Stimulated activated CD4-positive, alpha-beta T cell treated with anti-CD3 and anti-CD28 coated beads, Interleukin-2, amount 100 ng/mL, for 24 hours (primary cell): ENCODE measurements at places on chromosomes 7 and 10.
A peak's percentile ranks its signal among the peaks of the same experiment; 100 is the strongest.

GRCh38 chr10:102645388-102645740 is 1.1 kb downstream of the TRIM8 start:
- DNase-seq = peak; percentile 51

- DNase-seq = no peak
These were observed 20.3 kb upstream of the CSGALNACT2 start for GRCh38 chr10:43117777-43118583.

DNA sequence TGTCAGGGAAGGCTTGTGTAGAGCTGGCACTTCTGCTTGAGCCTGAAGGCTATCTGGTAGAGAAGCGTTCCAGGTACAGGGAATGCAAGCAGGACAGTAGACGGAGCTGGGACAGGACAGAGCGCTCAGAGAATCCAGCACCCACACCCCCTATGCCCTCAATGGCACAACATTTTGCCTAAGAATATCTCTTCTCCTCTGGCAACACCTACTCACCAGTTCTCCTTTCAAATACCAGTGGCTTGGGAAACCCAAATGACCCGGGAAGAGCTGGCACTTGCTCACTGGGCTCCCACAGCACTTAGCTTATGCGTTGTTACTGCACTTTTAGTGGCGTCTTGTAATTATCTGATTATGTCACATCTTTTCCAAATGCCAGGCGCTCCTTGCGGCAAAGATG is 118.6 kb downstream of the RNF216 start:
- DNase-seq = no peak

GRCh38 chr7:126368-126767 is 66.0 kb upstream of the FAM20C start:
- no peak for DNase-seq

GRCh38 chr7:14937581-14937980 is 35.0 kb upstream of the DGKB start:
- DNase-seq = no peak

- no peak for DNase-seq
These were observed 8.8 kb upstream of the GRB10 start for GRCh38 chr7:50791363-50791937.

DNA sequence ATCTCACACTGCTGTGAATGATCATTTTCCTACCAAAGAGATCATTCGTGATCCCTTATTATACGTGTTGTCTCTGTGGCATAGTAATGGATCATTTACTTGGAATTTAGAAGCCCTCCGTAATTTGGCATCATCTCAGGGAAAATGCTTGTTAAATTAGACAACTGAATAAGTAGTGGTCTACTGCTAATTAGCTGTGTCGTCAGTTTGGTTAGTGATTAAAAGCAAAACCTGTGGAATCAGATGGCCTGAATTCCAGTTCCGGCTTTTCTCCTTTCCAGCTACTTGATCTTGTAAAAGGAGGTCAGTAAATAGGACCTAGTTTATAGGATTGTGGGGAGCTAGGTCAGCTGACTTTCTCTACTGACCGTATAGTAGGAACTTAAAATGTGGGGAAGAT is 65.6 kb downstream of the RBM33 start:
- DNase-seq = no peak

GRCh38 chr7:35646289-35647023 is 48.5 kb downstream of the HERPUD2 start:
- no peak for DNase-seq

DNA sequence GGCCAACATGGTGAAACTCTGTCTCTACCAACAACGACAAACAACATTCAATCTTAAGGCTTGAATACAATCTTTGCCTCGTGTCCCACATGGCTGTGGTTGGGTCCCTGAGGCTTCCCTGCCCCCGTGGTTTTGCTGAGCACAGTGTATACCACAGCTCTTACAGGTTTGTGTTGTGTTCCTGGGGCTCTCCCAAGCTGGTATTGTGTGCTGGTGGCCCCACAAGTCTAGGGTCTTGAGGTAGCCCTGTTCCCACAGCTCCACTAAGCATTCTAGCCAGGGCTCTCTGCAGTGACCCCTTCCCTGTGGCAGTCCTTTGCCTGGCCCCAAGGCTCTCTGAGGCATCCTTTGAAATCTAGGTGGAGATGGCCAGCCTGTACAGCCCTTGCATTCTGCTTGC is 68.0 kb upstream of the CCNY start:
- DNase-seq = no peak

GRCh38 chr7:119963654-119964053 is 309.3 kb upstream of the KCND2 start:
- DNase-seq = no peak

- peak; percentile 80 for DNase-seq
These were observed 13.3 kb upstream of the DDIT4 start for GRCh38 chr10:72260239-72260975.

DNA sequence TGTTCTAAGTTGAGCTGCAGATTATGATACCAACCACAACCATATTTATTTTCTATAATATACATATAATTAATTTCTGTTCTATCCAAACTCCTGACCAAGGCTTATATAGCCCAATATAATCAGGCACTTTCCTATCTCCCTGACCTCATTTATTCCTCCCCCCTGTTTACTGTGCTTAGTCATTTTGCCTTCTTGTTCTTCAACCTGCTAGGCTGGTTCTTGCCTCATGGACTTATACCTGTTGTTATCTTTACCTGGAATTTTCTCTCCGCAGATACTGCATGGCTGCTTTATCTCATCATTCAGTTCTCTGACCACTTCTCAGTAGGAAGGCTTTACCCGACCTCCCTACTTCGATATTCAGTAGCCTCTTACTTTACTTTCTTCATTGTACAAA is 24.9 kb upstream of the FAM3C start:
- DNase-seq = no peak

GRCh38 chr7:1438821-1439220 is 20.4 kb downstream of the MICALL2 start:
- DNase-seq = no peak

- no peak for DNase-seq
These were observed 112.8 kb upstream of the LANCL2 start for GRCh38 chr7:55252386-55252785.

- DNase-seq = no peak
These were observed 32.5 kb downstream of the ZNF277 start for GRCh38 chr7:112238852-112239610.

DNA sequence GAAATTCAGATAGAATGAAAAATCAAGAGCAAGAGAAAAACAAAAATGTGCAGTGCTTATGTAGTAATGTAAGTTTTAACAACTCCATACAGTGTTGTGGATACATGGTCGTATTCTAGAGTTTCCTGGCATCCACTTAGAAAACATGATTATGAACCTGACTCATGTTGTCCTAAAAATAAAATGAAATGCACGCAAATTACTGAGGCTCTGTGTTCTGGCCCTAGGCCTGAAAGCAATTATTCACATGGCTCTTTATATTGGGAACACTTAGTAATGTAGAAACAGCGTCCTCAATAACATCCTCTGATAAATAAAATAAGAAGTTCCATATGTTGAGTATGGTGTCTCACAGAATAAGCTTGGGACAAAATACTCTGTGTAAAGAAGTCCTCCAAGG is 200.2 kb upstream of the SEMA3E start:
- DNase-seq = no peak

DNA sequence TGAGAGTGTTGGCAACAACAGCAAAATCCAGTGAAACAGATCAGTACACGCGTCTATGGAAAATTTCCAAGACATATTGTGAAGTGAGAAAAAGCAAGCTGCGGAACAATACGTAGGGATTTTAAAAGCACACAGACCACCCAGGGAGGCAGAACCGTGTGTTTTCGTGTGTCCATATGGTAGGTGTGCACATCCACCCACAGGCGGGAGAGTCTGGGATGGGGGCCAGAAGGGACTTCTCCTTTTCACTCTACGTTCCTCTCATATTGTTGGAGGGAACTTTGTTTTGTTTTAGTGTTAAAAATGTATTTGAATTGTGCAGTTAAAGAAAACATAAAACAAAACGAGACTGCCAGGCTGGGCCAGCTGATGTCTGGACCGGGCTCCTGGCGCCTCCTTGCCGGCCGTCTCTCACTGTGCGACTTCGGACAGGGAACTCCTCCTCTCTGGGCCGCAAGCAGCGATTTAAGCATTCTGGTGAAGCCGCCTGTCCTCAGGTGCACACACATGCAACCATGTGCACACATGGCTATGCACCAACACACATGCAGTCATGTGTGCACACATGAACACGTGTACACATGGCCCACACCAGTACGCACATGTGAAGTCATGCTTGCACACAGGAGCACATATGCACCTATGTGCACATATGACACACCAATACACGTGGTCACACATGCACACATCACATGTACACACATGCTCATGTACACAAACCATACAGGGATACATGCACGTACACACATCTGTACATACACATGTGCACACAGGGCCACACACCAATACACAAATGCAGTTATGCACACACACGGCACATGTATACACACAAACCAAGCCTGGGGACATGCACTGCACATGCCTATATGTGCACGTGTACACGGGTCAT is 141.1 kb downstream of the ELFN1 start:
- no peak for DNase-seq

- DNase-seq = no peak
These were observed 2.3 kb downstream of the GLRX3 start for GRCh38 chr10:130138479-130138866.

GRCh38 chr7:268991-269390 is 21.0 kb upstream of the FOXL3 start:
- DNase-seq = no peak

GRCh38 chr10:6343305-6344010 is 140.7 kb downstream of the PFKFB3 start:
- no peak for DNase-seq

DNA sequence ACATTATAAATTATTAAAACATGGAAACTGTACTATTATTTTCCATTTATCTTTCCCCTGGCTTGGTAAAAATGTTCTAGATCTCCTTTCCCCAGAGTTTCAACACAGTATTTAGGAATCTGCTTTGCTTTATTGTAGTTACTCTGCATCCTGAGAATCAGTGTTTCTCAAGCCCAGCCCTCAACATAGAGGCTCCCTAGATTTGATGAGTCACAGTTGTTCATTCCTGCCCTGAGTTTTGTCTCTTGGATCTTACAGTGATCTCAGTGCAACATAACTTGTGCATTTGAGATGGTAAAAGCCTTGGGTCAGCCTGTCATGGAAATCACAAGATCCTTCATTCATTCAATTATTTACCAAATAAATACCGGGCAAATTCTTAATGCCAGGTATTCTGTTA is 63.0 kb downstream of the VAX1 start:
- no peak for DNase-seq

DNA sequence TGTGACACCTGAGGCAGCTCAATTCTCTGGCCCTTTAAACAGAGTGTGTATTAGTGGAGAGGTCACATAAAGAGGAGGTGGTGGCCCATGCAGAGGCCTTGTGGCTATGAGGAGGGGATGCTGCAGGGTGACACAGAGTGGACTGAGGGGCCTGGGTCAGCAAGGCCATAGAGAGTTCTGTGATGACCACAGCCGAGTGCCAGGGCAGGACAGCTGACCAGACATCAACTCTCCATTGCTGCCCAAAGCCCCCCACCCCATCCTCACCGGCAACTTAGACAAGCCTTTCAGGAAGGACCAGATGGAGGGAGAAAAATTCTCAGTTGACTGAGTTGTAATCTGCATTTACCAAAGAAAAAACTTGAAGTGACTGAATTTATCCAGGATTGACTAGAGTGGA is 378.1 kb downstream of the RPS24 start:
- DNase-seq = no peak

DNA sequence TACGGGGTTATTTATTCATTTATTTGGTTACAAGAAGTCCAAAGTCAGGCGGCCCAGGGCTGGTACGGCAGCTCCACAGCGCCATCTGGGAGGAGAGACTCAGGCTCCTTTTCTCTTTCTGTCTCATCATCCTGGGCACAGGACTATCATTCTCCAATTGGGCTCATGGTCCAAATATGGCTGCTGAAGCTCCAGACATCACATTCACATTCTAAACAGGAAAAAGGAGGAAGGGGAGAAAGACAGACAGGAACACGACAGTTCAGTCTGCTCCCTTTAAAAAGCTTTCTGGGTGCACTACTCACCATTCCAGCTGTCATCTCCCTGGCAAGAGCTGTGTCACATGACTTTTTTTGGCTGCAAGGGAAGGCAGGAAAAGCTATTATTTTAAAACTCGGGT is 74.4 kb upstream of the PDZD8 start:
- no peak for DNase-seq

DNA sequence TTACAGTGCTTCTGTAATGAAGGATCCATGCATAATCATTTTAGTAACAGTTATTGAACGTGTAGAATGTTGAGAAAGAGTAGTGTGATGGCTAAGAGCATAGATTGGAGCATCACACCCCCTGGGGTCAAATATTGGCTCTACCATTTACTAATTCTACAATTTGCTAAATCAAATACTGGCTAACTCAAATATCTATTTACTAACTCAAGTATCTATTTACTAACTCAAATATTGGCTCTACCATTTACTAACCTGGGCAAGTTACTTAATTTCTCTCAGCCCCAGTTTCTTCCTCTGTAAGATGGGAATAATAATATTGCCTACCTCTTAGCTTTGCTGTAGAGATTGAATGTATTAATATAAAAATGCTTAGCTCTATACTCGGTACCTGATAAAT is 64.0 kb downstream of the CDK14 start:
- no peak for DNase-seq

GRCh38 chr7:69947998-69948397 is 349.7 kb downstream of the AUTS2 start:
- no peak for DNase-seq

DNA sequence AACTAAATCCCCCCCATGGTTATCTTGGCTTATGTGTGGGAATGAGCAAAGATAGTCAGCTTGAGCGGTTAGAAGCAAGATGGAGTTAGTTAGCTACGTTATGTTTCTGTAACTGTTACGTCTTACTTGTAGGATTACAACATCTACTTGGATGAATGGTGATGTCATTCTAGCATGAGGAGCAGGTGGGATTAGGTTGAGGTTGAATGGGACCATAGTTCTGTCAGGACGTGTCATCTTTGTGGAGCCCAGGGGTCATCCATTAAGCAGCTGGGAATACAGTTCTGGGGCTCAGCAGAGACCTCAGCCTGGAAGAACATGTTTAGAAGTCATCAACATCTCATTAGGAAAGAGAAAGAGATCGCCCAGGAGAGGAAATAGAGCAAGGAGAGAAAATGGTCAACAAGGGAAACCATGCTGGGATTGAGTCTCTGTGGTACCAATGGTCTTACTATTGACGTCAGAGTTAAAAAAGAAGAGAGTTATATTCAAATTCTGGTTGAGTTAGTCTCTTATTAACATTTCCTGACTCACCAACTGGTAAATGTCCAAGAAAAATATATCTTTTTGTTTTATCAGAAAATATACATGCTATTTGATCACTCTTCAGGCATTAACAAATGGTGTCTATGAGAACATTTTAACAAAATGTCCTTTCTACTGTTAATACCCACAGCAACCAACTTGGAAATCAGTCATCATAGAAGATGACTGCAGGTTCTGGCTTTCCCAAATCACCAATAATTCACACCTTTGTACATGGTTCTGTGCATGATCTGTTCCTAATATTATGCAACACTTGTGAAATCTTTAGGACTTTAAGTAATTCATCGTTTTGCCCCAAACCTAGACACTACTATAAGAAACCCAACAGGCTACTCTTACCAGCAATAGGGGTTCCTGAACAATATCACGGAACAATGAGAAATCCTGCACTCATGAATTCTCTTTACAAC is 96.9 kb downstream of the KIAA1217 start:
- no peak for DNase-seq
